ENCODE measurements at places on chromosomes 1 and 21.

DNA sequence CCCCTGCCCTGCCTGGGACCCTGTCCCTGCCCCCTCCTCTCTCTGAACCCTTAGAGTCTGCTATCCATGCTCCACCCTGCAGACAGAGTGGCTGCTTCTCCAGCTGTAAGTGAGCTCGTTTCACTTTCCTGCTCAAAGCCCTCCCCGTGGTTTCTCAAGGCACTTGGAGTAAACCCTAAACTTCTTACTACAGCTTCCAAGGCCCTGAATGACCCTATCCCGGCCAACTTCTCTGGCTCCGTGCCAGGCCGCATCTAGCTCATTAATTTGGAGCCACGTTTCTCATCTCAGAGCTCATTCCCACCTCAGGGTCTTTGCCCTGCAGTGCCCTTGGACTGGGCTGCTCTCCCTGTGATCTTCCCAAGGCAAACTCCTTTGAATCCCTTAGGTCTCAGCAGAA is 235.1 kb upstream of the RUNX1 start:
- DNase-seq = no peak

DNA sequence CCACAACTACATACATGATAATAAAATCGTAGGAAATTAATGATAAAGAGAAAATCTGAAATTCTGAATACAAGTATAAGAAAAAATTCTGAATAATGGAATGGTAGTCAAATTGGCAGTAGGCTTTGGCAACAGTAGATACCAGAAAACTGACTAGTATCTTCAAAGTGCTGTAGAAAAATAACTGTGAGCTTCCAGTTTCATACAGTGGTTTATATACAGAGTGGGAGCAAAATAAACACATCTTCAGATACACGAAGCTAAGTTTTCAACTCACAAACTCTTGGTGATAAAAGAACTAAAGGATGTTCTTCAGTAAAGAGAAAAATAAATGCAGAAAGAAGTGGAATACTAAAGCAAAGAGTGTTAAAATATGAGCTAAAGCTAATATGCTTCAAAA is 173.4 kb downstream of the PPP1R12B start:
- no peak for DNase-seq

- no peak for DNase-seq
Measured at GRCh38 chr1:42767510-42768000, 506 bp downstream of the C1orf50 start.

GRCh38 chr1:218785928-218786327 is 387.8 kb upstream of the LYPLAL1 start:
- DNase-seq = no peak

- DNase-seq = no peak
Measured at GRCh38 chr1:191564275-191564674, 594.0 kb upstream of the RGS18 start.

- DNase-seq = no peak
Measured at GRCh38 chr1:246160905-246161304, 346.2 kb downstream of the SMYD3 start.

GRCh38 chr1:9105336-9105867 is 23.5 kb downstream of the GPR157 start:
- DNase-seq = no peak

- DNase-seq = no peak
Measured at GRCh38 chr1:230286890-230287269, 139.3 kb downstream of the PGBD5 start.

DNA sequence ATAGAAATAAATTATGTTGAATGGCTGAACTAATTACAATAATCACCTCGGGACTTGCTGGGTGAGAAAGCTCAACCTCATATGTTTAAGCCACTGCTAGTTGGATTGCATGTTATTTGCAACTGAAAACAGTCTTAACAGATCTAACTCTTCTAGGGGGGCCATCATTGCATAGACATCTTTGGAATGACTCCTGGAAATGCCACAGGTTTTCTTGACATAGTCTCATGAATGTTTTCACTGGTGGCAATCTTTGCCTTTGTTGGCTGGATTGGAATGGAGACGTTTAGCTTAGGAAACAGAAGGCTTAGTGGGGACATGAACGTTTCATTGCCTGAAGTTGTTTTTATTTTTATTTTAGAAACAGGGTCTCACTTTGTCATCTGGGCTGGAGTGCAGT is 8.8 kb upstream of the WDTC1 start:
- no peak for DNase-seq

- no peak for DNase-seq
Measured at GRCh38 chr1:91712981-91713841, 172.7 kb downstream of the TGFBR3 start.

GRCh38 chr1:81377406-81377805 is 423.3 kb upstream of the ADGRL2 start:
- DNase-seq = no peak
